ENCODE measurements at places on chromosomes 2 and 18.
A peak's percentile ranks its signal among the peaks of the same experiment; 100 is the strongest.

DNA sequence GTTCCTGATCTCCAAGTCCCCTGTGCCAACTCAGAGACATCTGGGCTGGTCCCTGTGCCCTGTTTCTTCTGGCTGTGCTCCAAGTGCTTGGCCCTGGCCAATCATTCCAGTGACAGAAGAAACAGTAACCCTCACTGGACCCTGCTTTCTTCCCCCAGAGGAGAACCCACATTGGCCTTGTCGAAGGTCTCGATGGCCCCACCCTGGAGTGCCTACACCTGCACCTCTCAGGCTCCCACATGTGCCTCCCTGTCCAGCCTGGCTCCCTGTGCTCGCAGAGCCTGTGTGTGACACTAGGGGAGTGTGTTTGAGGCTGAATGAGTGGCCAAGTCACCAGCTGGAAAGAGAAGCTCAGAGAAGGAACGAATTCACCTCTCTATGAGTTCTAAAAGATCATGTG is 5.9 kb upstream of the MAL start:
- DNase-seq = peak; percentile 44

- DNase-seq = no peak
Observed at GRCh38 chr2:189165656-189166380, 13.7 kb downstream of the COL5A2 start.

GRCh38 chr2:40405465-40405864 is 46.4 kb downstream of the SLC8A1 start:
- no peak for DNase-seq

DNA sequence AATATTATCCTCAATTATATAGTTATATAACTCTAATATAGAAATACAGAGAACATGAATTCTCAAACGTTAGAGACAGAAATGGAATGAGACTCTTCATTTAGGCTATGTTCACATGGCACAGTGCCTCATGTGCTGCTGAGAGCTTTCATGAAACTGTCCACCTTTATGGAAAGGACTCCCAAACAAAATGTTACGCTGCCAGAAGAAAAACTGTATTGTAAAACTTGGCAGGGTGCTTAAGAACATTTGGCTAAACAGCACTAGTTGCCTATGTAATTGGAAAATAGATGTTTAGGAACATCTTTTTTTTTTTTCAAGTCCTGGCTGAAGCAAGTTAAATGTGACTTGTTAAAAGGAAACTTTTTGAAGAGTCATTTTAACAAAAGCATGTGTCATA is 396.0 kb downstream of the ERBB4 start:
- DNase-seq = peak; percentile 60

DNA sequence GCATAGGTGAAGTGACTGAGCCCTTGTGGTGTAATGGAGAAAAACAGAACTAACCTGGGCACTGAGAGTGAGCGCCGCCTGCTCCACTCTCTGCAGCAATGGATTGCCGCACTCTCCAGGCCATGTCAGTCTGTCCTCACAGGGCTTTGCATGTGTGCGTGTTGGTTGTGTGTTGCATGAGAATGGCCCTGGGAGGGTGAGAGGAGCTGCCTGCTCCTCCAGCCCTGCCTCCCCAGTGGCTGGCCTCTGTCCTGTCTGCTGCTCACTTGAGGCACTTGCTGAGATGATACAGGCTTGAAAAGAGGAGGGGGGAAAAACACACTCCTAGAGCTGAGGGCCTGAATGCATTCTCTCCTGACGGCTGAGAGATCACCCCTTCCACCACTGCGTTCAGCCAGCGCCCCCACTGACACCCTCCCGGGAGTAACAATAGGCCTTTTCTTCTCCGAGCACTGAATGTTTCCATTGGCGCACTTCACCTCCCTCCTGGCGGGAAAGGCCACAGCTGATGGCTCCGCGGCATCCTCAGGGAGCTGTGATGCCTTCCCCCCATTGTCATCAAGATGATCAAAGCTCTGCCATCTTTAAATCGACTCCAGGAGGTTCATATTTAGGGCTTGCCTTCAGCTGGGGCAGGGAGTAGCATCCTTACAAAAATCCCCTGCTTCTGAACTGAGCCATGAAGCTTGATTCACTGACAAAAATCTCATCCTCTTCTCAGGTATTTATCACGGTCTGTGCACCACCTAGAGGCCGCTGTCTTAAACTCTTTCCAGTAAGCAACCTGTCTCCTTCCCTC is 49.9 kb upstream of the DAPL1 start:
- peak; percentile 91 for DNase-seq

GRCh38 chr2:10289352-10289751 is 13.4 kb upstream of the HPCAL1 start:
- no peak for DNase-seq

GRCh38 chr18:45666006-45666405 is 50.7 kb downstream of the SLC14A2 start:
- no peak for DNase-seq

GRCh38 chr2:159073256-159073655 is 104.8 kb downstream of the TANC1 start:
- no peak for DNase-seq

DNA sequence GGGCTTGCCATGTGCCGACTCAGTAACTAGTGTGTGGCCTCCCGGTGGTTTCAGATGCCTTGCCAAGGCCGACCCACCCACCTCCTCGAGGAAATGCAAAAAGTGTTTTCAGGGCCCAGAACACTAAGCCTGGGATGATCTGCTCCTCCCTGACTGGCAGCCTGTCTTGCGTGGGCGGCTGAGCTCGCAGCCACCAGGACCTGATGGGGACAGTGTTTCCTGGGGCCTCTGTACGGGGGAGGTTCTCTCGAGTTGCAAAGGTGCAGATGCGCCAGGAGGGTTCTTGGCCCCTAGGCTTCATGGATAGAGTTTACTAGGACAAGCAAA is 85.2 kb downstream of the GLI2 start:
- peak; percentile 85 for DNase-seq

All from tongue (tissue), 3 donors.